ENCODE measurements at places on chromosomes 12 and 14. TPM values are rescaled to one million over a fixed set of nuclear protein-coding genes. Genes with fewer than 3 reads are reported as not detected.

DNA sequence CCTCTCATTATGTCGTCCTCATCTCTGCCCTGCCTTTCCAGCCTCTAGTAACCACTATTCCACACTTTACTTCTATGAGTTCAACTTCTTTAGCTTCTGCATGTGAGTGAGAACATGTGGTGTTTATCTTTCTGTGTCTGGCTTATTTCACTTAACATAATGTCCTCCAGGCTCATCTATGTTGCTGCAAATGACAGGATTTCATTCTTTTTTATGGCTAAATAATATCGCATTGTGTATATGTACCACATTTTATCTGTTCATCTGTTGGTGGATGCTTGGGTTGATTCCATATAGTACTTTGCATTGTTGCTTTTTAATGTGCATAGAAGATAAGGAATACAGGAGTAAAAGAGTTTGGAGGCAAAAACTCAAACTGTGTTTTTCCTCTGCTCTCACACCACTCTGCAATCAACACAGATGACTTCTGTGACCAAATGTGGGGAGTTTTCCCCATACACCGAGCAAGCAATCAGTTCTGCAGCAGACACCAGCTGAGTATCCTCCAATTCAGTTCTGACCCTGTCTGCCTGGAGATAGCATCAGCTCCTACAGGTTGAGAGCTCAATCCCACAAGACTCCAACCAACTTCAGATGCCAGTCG is 24.6 kb upstream of the FLVCR2 start:
- no peaks in the 10 kb centered on the region for H3K27me3 ChIP-seq
- no peaks in the 10 kb centered on the region for H3K36me3 ChIP-seq
- H3K4me3 ChIP-seq = no peak overlapping the region
- no peak for DNase-seq

- DNase-seq = no peak
- H3K36me3 ChIP-seq = no peaks in the 10 kb centered on the region
- H3K4me1 ChIP-seq = no peaks in the 10 kb centered on the region
- no peak overlapping the region for H3K4me3 ChIP-seq
These were observed 20.8 kb upstream of the PYROXD1 start for GRCh38 chr12:21416511-21417121.

- no peak overlapping the region for H3K27ac ChIP-seq
- no peaks in the 10 kb centered on the region for H3K36me3 ChIP-seq
- no peak overlapping the region for H3K4me3 ChIP-seq
- H3K4me1 ChIP-seq = peaks cover 14% of the 10 kb centered on the region
These were observed 31.1 kb upstream of the SLC38A2 start for GRCh38 chr12:46403719-46404070.

DNA sequence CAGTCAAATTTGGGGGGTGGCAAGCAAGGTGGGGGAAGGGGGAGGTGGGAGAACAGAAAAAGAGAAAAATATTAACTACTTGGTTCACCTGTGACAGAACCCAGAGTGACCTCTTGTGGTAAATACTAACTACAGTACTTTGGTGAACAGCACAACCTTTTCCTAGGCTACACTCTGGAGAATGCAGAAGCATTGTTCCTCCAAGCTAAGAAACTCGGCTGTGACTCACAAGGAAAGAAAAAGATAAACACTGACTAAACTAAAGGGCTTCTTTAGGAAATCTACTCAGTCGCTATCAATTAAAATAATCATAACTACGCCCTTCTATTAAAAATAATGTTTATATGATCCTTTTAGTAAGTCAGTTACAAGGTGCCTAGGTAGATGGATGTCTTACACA is 5.4 kb downstream of the KCNH5 start:
- no peaks in the 10 kb centered on the region for H3K4me1 ChIP-seq
- DNase-seq = no peak
- no peak overlapping the region for H3K27ac ChIP-seq
- no peaks in the 10 kb centered on the region for H3K36me3 ChIP-seq
- peaks cover 28% of the 10 kb centered on the region for H3K27me3 ChIP-seq

- H3K27ac ChIP-seq = no peak overlapping the region
- DNase-seq = no peak
- no peaks in the 10 kb centered on the region for H3K4me1 ChIP-seq
- no peaks in the 10 kb centered on the region for H3K36me3 ChIP-seq
- no peak overlapping the region for H3K4me3 ChIP-seq
These were observed 103.8 kb upstream of the HMGA2 start for GRCh38 chr12:65720136-65721130.

DNA sequence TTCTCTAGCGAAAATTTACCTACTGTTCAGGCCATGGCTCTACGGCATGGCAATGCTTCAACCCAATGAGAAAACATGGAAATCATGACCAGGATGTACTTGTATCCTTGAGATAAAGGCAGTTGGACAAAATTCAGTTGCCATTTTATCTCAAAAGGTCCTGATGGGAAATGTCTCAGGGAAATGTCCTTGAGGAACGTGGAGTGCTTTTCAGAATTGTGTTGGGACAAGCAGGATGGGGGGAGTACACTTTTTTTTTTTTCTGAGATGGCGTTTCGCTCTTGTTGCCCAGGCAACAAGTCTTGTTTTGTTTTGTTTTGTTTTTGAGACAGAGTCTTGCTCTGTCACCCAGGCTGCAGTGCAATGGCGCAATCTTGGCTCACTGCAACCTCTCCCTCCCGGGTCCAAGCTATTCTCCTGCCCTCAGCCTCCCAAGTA is 86.8 kb upstream of the EIF5 start:
- H3K4me3 ChIP-seq = no peak overlapping the region
- H3K27ac ChIP-seq = no peak overlapping the region
- H3K27me3 ChIP-seq = no peaks in the 10 kb centered on the region
- no peak for DNase-seq

DNA sequence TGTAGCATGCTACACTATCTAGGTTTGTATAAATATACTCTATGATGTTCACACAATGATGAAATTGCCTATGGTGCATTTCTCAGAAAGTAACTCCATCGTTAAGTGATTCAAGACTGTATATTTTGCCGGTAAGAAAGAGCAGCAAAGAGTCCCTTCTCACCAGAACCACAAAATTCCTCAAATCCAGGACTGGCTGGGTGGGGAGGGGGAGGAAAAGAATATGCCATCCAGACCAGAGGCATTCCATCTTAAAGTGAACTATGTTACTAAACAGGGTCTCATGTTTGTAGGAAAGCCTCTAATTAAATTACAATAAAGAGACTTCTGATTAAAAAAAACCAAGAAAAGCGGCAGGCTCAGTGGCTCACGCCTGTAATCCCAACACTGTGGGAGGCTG is 11.5 kb downstream of the UBE2N start:
- H3K27me3 ChIP-seq = no peaks in the 10 kb centered on the region
- no peak overlapping the region for H3K27ac ChIP-seq
- no peak for DNase-seq

DNA sequence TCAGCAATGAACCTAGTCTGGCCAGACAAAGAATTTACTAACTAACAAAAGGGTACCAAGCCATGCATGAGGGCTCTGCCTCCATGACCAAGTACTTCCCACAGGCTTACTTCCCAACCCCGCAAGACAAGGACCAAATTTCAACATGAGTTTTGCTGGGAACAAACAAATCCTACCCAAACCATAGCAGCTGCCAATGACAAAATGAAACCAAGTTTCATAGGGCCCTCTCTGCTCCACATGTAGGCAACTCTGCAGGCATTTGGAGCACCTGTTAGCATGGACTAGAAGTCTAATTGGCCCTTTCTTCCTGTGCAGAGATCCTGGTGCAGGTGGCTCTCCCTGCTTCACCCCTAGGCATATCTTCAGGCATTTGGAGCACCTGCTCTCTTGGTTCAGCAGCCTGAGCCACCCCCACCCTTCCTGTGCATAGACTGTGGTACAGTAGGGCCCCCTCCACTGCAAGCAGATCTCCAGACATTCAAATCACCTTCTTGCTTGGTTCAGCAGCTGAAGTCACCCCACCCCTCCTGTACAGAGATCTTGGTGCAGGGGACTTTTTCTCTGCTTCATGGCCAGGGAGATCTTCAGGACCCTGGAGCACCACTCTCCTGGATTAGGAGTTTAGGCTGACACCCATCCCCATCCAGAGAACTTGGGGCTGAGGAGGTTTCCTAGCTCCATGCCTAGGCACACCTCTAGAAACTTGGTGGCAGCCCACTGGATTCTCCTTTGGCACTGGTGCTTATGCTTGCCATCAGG is 308.7 kb downstream of the RPAP3 start:
- no peaks in the 10 kb centered on the region for H3K36me3 ChIP-seq
- no peak overlapping the region for H3K27ac ChIP-seq
- H3K27me3 ChIP-seq = no peaks in the 10 kb centered on the region
- H3K4me1 ChIP-seq = peaks cover 13% of the 10 kb centered on the region

DNA sequence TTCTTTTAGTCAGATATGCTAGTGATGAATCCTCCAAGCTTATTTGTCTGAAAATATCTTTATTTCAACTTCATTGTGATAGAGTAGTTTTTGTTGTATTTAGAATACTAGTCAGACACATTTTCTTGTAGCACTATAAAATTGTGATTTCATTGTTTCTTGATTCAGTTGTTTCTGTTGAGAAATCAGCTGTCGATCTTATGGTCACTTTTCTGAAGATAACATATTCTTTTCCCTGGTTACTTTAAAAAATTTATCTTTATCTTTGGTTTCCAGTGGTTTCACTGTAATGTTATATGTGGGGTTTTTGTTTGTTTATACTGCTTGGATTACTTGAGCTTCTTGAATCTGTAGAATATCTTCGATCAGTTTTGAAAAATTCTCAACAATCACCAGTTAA is 426.1 kb downstream of the SOX5 start:
- H3K36me3 ChIP-seq = no peaks in the 10 kb centered on the region
- no peak for DNase-seq
- H3K27ac ChIP-seq = no peak overlapping the region
- H3K4me3 ChIP-seq = no peak overlapping the region
- no peaks in the 10 kb centered on the region for H3K27me3 ChIP-seq

DNA sequence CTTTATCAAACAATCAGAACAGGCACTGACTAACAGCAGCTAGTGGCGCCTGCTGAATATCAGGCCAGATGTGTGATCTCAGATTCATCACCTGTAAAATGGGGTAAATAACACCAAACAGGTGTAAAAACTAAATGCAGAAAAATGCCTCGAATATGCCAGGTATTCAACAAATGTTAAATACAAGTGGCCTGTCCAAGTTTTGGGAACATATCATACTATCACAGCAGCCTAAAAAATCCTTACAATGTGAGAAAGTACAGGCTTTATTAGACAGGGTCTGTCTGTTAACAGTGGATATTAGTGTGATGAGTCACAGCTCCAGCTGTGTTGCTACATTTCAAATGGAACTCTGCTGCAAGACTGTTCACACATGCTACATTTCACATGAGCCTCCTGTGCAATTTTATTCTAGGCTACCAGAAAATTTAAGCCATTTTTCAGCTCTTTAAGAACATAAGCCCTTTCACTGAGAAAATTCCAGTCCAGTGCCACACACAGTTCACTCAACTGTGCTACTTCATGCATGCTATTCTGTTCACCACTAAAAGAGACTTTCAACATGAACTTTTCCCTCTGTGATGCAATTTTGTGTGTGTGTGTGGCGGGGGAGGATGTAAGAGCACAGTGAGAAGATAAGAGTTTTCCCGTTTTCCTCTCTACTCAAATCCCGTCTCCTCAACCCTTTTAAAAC is 56.7 kb downstream of the MSRB3 start:
- DNase-seq = no peak
- no peaks in the 10 kb centered on the region for H3K27me3 ChIP-seq
- no peaks in the 10 kb centered on the region for H3K36me3 ChIP-seq
- H3K4me1 ChIP-seq = no peaks in the 10 kb centered on the region
- H3K27ac ChIP-seq = no peak overlapping the region

DNA sequence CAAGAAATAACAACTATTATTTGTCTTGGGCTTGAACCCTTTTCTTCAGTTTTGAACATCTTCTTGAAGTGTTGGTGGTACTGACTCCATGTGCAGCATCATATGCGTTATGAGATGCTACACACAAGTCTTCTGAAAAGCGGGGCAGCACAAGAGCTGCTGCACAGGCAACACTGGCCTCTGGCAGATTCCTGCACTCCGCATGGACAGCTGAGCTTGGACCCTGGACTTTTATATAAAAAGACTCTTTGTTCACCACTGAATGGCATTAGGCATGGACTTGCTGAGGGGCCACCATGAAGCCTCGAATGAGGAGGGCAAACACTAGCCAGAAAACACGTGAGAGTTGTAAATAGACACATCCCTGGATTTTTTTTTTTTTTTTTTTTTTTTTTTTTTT is 210.8 kb upstream of the NPAS3 start:
- no peaks in the 10 kb centered on the region for H3K36me3 ChIP-seq
- no peaks in the 10 kb centered on the region for H3K4me1 ChIP-seq
- no peak for DNase-seq
- H3K4me3 ChIP-seq = no peak overlapping the region

DNA sequence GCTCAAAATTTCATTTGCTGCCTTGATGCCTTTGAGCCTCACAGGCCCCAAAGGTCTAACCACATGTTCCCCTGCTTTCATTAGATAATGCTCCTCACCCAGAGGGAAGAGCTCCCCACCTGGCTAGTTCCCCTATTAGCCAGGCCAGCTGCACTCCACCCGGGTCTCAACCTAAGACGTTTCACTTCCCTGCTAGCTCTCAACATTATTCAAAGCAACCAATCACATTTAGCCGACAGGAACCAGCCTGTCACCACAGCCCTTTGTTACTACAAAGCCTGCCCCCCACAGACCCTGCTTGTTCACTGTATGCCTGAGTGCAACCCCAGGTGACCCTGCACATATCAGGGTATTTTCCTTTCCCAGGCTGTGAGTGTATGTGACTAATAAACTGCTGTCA is 78.6 kb downstream of the SLC15A5 start:
- DNase-seq = no peak
- no peak overlapping the region for H3K27ac ChIP-seq
- H3K4me3 ChIP-seq = no peak overlapping the region
- H3K27me3 ChIP-seq = no peaks in the 10 kb centered on the region
- H3K4me1 ChIP-seq = no peaks in the 10 kb centered on the region
- H3K36me3 ChIP-seq = no peaks in the 10 kb centered on the region

GRCh38 chr12:100268835-100269564 is 2.0 kb downstream of the SCYL2 start:
- peaks cover 55% of the 10 kb centered on the region for H3K4me1 ChIP-seq
- H3K27ac ChIP-seq = peak overlapping the region; percentile 96
- no peak for DNase-seq
- H3K27me3 ChIP-seq = no peaks in the 10 kb centered on the region

- no peaks in the 10 kb centered on the region for H3K27me3 ChIP-seq
- peaks cover 16% of the 10 kb centered on the region for H3K4me1 ChIP-seq
- no peak overlapping the region for H3K27ac ChIP-seq
- no peaks in the 10 kb centered on the region for H3K36me3 ChIP-seq
- no peak for DNase-seq
These were observed 91.7 kb downstream of the TMX1 start for GRCh38 chr14:51331486-51332367.

- H3K36me3 ChIP-seq = no peaks in the 10 kb centered on the region
- no peak for DNase-seq
- H3K4me1 ChIP-seq = no peaks in the 10 kb centered on the region
- no peak overlapping the region for H3K27ac ChIP-seq
- H3K4me3 ChIP-seq = no peak overlapping the region
These were observed 154.9 kb downstream of the PELI2 start for GRCh38 chr14:56273155-56273554.

WNT5B gene
- total RNA-seq = 6.1 TPM

ASB2 gene
- total RNA-seq = 2.4 TPM

VASH1 gene
- total RNA-seq = 51.7 TPM

SLC38A4 gene
- 1.1 TPM for total RNA-seq

DNAH10 gene
- 10.1 TPM for total RNA-seq

WASHC3 gene
- 38.2 TPM for total RNA-seq
